NCI-H187 treated with DMSO at 0.1 percent for 48 hours (cell line): ENCODE measurements at places on chromosomes 12 and 14.

DNA sequence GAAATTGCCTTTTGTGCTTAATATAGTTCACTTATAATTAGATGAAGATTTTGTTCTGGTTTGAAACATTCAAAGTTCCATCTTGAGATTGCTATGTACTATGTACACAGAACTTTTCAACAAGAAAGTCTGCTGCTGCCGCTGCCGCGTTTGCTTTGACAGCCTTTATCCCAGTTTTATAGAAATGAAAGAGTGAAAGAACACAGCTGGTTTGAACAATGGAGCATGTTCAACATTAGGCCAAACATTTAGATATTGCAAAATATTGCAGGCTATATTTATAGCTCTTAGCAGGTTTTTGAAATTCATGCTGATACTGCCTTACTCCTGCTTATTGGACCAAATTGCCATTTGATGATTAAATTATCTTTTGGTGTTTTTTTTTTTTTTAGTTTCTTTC is 299.8 kb upstream of the PRKD1 start:
- DNase-seq: no peak

DNA sequence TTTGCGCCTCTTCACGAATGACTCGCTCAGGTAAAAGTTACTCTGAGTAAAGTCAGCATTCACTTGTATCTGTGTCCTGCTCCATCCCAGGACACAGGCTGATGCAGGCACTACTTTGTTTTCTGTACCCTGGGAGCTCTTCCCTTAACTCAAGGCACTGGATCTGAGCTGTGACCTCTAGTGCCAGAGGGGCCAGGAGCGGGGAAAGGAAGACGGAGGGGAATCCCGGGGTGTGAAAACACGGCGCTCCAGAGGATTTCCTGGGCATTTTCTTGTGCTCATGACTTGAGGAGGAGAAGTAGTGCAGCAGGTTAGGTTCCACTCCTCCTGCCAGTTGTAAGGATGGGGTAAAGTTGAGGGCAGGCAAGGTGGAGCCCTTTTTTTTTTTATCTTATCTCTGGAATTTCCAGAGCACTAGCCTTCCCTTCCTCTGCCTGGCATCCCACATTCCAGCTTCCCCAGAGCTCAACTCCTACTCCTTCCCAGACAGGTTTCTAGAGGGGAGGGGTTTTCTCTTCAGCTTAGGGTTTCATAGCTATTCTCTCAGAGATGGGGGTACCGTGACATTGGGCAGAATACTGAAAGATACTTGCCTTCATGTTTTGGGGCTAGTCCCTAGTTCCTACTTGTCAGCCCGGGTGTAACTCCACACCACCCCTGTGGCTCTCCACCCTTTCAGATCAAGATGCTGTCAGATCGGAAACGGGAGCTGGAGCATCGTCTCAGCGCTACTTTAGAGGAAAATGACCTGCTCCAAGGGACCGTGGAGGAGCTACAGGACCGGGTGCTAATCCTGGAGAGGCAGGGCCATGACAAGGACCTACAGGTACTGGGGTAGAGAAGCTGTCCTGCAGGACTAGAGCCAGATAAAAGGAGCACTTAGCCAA is 52.3 kb downstream of the RAB35 start:
- no peak for DNase-seq

GRCh38 chr14:99042381-99043266 is 229.4 kb downstream of the BCL11B start:
- DNase-seq: no peak

- no peak for DNase-seq
These were observed 124.5 kb downstream of the PTPRO start for GRCh38 chr12:15446807-15447206.

DNA sequence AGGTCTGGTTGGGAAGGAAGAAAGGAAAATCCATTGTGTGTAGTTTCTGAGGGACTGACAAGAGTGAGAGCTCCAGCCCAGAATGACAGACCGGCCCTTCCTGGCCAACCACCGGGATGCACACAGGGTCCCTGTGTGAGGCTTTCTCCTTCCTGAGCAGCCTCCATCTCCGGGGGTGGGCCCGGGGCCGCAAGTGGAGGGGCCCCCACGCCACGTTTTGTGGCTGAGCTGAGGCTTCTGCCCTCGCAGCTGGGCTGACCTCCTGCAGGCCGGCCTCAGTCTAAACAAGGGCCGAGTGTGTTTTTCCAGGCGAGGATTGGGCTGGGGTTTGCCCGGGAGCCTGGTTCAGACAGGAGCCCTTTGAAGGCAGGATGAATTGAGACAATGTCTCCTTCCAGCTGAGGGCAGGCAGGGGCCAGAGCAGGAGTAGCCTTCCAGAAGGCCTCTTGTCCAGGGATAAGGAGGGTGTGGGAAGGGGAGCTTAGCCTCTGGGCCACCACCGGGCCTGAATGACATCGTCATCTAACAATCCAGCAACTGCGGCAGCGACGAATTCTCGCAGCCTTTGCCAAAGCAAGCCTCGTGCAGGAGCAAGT is 96.5 kb upstream of the NCOR2 start:
- DNase-seq: no peak

DNA sequence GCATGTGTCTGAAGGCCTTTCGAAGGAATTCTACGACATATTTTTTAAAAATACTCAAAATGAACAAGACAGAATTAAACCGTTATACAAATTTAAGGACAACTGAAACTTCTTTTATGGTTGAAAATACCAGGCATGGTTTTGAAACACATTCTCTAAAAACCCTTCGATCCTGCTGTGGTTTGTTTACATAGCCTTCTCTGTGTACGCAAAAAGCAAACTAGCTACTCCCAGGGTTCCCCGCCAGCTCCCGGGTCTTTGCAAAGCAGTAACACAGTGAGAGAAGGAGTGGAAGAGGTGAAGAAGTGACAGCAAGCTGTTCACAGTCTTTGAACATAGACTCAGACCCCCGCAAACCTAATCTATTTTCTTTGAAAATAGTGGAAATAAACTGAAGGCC is 2.2 kb upstream of the TC2N start:
- no peak for DNase-seq

DNA sequence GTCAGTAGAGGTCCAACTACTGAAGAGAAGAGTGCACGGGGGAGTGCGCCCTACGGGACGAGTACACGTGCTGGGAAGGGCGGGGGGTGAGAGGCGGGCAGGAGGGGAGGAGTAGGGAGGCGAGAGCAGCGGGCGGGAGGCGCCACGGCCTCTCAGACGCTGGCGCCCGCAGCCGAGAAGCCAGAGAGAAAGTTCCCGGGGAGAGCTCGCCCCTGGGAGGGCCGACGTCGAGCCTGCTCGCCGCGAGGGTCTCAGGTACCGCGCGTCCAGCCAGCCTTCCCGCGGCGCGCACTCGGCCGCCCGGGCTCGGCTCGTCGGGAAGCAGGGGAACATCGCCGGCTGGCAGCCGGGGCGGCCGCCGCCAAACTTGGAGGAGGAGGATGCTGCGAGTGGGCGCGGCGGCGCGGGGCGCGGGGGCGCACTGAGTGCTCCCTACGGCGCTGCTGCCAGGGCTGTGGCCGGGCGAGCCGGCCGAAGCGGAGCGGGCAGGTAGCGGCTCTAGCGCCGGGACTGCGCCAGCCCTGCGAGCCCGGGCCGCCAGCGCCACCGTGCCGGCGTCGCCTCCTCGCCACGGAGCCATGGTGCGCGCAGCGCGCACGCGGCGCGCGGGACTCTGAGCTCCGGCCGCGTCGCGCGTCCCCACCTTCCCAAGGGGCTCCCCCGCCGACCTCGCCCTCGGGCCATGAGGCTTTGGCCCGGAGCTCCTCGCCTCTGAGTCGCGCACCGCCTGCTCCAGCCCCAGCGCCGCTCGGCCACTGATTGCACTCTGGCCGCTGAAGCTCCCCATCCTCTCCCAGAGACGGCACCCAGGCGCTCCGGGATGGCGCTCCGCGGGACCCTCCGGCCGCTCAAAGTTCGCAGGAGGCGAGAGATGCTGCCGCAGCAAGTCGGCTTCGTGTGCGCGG is at the start of gene SLC24A4:
TSS of gene SLC24A4 (plus strand) at position 155 of the 905 bp plus-strand sequence. CDS start at position 821, 666 bp downstream.
- DNase-seq: no peak

- no peak for DNase-seq
These were observed 19.0 kb upstream of the DRAM1 start for GRCh38 chr12:101858361-101858760.

DNA sequence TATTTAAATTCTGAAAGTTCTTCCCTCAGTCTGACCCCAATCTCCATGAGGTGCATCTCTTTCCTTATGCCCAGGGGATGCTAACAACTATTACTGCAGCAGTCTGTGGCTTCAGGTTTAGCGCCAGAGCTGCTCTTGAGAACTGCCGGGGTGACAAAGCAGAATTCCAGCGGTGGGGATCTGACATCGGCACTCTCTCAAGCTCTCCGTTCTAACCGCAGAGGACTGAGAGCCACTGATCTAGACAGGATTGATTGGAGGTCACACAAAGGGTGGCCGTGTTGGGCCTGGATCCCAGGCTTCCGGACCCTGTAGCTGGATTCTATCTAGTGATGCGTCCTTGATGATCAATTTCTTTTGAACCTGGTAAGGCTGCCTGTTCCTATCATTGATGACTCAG is 155.6 kb upstream of the TMEM132C start:
- DNase-seq: no peak

DNA sequence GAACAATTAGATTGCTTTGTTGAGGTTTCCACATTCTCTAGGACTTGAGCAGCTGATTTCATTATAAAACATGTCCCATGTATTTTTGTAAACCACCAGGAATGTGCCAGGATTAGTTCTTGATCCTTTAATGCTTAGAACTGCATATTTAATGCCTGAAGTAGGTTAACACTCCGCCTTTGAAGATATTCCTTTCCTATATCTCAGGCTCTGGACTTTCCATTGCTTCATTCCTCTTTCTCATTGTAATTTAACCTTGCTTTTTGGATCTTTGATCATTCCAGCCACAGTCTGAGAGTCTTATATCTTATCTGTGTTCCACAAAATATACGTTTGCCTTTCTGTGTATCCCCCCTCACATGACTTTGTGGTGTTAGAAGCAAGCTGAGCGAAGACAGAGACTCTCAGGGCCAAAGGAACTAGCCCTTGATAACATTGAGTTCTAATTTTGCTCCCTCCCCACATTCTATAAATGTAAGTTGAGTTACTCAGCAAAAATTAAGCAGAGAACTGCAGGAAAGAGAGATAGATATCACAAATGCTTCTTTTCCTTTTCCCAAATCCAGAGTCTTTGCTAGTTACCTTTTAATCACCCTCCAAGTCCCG is 2.4 kb upstream of the CLEC1B start:
- no peak for DNase-seq

DNA sequence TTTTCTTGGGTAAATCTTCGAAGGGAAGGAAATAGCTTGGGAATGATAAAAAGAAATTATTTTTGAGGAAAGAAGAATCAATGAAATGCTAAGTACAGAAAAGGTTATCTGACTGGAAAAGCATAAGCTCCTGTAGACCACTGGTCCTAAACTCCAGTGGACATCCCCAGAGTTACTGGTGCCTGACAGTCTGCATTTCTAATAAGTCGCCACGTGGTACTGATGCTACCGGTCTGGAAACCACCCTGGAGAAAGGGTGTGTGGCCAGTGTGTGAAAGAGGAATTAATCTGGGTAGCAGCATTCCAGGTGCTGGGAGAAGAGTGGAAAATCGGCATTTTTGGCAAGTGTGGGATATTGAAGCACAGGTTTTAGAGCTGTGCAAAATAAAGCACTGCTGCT is 73.3 kb downstream of the FBXW8 start:
- DNase-seq: no peak

- no peak for DNase-seq
These were observed 178.6 kb downstream of the EFCAB11 start for GRCh38 chr14:89775946-89776345.

GRCh38 chr12:7060353-7060954 is at the start of gene C1S:
Gene C1S, plus strand, starts transcription at chr12:7060718. Its CDS starts 1,195 bp downstream, at chr12:7061913.
- DNase-seq: no peak

DNA sequence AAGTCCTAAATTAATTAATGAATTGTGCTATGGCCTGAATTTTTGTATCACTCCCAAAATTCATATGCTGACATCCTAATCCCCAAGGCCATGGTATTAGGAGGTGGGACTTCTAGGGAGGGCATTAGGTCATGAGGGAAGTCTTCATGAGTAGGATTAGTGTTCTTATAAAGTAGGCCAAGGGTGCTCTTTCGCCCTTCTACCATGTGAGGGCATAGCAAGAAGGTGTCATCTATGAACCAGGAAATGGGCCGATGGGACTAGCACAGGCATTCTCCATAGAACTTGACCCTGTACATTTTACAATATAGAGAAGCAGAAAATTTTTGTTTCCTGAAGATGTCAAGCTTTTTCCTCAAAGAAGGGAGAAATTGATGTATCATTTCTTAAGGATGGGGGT is 12.5 kb downstream of the SYT10 start:
- DNase-seq: no peak

DNA sequence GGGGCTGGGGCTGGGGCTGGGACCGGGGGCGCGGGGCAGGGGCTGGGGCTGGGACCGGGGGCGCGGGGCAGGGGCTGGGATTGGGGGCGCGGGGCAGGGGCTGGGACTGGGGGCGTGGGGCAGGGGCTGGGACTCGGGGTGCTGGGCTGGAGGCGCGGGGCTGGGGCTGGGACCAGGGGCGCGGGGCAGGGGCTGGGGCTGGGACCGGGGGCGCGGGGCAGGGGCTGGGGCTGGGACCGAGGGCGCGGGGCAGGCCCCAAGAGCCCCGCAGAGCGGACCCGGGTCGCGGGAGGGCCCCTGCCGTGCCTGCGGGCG is 452 bp downstream of the P2RX2 start:
- DNase-seq: no peak

DNA sequence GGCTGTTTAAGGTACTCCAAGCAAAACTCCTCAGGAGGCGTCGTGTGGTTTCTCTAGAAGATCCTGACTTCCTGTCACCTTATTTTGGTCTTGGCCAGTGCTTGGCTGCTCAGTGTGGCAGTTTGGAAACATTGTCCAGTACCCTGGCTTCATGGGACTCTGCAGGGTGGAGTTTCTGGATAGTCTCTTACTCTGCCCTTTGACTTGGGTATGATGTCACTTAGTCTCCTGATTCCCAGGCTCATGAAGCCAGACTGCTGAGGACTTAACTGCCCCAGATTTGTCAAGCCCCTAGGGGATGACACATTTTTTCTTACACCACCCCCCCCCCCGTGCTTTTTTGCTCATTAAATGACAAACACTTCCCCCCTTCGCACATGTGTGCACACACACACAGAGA is 82.7 kb downstream of the ADCK1 start:
- no peak for DNase-seq

DNA sequence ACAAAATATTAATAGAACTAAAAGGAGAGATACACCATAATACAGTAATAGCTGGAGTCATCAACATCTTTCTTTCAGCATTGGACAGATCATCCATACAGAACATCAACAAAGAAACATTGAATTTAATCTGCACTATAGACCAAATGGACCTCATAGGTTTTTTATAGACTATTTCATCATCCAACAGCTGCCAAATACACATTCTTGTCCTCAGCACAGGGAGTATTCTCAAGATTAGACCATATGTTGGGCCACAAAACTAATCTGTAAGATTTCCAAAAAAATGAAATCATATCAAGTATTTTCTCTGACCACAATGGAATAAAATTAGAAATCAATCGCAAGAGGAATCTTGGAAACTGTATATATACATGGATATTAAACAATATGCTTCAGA is 86.9 kb downstream of the FSCB start:
- no peak for DNase-seq
